Endothelial cell of coronary artery (primary cell): ENCODE measurements at places on chromosomes 16 and 17. TPM values are rescaled to one million over a fixed set of nuclear protein-coding genes. Genes with fewer than 3 reads are reported as not detected.

Gene HBA1
- not detected in 2 replicates for total RNA-seq

Gene TSNAXIP1
- 0.85 and 0.90 TPM in 2 replicates for total RNA-seq

Gene METTL26
- 69.7 and 76.9 TPM in 2 replicates for total RNA-seq

Gene TBC1D3
- total RNA-seq: not detected in 2 replicates

Gene SKA2
- 34.7 and 39.0 TPM in 2 replicates for total RNA-seq

Gene C17orf50
- total RNA-seq: not detected in 2 replicates

Gene NRN1L
- not detected in 2 replicates for total RNA-seq

Gene TMC7
- total RNA-seq: 3.7 and 4.0 TPM in 2 replicates

Gene CLEC18B
- 0.18 and 0.28 TPM in 2 replicates for total RNA-seq

Gene MARCHF10
- total RNA-seq: under 0.01 and 0.38 TPM in 2 replicates

Gene BAIAP3
- total RNA-seq: 0.18 and 1.4 TPM in 2 replicates

Gene BAHCC1
- 2.4 and 5.6 TPM in 2 replicates for total RNA-seq

Gene ACSM2A
- total RNA-seq: not detected in 2 replicates

Gene MMD
- total RNA-seq: 8.4 and 8.5 TPM in 2 replicates

Gene NDRG4
- total RNA-seq: 11.0 and 22.7 TPM in 2 replicates

Gene CLDN6
- not detected in 2 replicates for total RNA-seq

Gene CSH1
- total RNA-seq: not detected in 2 replicates

Gene PRRT2
- total RNA-seq: 0.27 and 0.56 TPM in 2 replicates

Gene CES3
- total RNA-seq: 0.09 and 0.19 TPM in 2 replicates

Gene KRTAP9-9
- not detected in 2 replicates for total RNA-seq

Gene FBXL16
- under 0.01 and 0.18 TPM in 2 replicates for total RNA-seq

Gene TEKT5
- total RNA-seq: not detected in 2 replicates

Gene NPIPA2
- 0.45 and 0.56 TPM in 2 replicates for total RNA-seq

Gene FOXL1
- 1.2 and 10.2 TPM in 2 replicates for total RNA-seq

Gene MVP
- total RNA-seq: 250 and 373 TPM in 2 replicates

Gene ITPRIPL2
- 27.0 and 34.9 TPM in 2 replicates for total RNA-seq

Gene SAMD14
- total RNA-seq: 2.8 and 5.0 TPM in 2 replicates

Gene EVPLL
- not detected in 2 replicates for total RNA-seq

Gene KRTAP9-2
- not detected in 2 replicates for total RNA-seq

Gene KRTAP1-1
- total RNA-seq: not detected in 2 replicates
